Stimulated activated CD4-positive, alpha-beta T cell treated with anti-CD3 and anti-CD28 coated beads, TNF-alpha, amount 100 ng/mL, for 48 hours (primary cell): ENCODE measurements at places on chromosomes 16 and 17.

- DNase-seq: no peak
Observed at GRCh38 chr17:29624586-29624985, 1.9 kb upstream of the CORO6 start.

- DNase-seq: no peak
Observed at GRCh38 chr16:66286527-66286926, 80.0 kb upstream of the CDH5 start.

GRCh38 chr16:5041600-5042133 lies 7.9 kb upstream of the NAGPA start:
- no peak for DNase-seq

- peak; percentile 49 for DNase-seq
Observed at GRCh38 chr17:57833179-57833939, 16.5 kb downstream of the MRPS23 start.

DNA sequence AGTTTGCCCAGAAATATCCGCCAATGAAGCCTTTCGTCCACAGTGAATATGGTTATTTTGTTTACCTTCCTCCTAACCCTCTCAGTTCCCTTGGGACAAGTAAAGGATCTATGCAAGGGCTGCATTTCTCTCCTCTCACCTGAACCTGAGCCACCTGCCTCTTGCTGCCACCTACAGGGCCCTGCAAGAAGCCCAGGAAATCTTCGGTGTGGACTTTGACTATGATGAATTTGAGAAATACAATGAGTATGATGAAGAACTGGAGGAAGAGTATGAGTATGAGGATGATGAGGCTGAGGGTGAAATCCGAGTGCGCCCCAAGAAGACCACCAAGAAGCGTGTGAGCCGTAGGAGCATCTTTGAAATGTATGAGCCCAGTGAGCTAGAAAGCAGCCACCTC lies 14.0 kb downstream of the SUPT6H start:
- DNase-seq: no peak
